Tongue (tissue), 3 donors: ENCODE measurements at places on chromosomes 2 and 18.

DNA sequence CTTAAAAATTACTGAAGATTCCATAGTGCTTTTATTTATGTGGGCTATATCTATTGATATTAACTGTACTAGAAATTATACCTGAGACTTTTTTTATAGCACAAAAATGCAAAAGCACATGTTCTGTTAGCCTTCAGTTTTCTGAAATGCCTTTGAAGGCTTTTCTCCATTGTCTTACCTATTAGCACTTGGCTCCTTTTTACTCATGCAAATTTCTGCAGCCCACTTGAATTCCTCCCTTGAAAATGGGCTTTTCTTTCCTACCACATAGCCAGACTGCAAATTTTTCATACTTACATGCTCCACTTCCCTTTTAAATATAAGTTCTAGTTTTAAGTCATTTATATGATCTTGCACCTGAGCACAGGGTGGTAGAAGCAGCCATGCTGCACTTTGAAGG is 453.0 kb upstream of the TRIB2 start:
- DNase-seq = no peak

DNA sequence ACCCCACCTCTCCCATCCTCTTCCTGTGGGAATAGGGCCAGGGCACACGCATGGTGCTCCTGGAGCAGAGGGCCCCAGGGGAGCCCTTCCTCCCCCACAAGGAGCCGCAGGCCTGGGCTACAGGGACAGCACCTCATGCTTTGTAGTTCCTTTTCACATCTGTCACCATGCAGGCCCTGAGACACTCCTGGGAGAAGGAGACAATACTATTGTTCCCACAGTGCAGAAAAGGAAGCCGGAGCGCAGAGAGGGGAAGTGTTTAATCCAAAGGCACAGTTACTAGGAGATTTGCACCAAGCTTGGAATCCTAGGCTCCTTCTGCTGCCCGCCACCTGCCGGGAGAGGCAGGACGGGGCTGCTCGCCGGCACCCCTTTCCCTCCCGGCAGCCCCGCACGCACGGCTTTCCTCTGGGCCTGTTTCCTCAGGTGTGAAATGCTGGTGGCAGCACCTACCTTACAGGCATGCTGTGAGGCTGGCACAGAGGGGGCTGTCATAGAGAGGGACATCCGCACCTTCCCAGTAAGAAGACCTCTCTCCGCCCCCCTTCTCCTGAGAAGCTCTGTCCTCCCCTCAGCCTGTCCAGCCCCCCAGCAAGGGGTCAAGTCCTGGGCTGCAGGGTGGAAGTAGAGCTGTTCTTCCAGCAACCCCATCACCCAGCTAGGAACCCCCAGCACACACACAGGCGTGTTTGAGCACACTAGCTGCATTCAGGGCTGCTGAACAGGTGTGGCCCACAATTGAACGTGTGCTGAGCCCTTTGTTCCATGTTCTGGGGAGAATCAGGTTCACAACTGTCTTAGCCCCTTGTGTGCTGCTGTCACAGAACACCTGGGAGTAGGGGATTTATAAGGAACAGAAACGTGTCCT is 62.6 kb downstream of the SMAD7 start:
- DNase-seq = no peak

DNA sequence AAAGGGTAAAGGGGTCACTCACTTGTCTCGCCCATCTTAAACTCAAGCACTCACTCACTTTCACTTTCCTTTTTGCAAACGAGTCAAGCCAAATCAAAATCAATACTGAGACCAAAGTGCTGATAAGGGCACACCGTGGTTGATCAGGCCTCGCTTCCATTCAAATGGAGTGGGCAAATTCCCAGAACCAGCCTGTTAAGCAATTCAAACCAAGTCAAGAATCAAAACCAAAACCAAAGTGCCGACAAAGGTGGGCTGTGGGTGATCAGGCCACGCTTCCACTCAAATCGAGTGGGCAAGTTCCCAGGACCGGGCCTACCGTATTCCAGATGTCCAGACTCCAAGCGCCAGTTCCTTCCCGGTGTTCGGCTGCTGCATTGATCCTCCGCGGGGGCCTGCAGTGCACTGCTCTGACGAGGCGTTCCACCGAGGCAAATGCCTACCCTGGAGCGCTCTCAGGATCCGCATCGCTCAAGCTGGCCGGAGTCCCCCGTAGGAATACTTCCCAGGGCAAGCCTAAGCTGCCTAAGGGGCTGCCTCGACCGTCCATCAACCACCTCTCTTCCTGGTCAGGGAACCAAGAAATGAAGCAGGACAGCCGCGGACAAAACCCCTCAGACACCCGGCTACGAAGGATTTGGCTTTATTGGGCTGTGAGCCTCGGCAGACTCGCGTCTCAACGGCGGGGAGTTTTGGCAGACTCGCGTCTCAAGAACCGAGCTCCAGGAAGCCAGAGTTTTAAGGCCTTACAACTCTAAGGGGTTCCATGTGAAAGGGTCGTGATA is 89.9 kb upstream of the SLC1A4 start:
- no peak for DNase-seq

DNA sequence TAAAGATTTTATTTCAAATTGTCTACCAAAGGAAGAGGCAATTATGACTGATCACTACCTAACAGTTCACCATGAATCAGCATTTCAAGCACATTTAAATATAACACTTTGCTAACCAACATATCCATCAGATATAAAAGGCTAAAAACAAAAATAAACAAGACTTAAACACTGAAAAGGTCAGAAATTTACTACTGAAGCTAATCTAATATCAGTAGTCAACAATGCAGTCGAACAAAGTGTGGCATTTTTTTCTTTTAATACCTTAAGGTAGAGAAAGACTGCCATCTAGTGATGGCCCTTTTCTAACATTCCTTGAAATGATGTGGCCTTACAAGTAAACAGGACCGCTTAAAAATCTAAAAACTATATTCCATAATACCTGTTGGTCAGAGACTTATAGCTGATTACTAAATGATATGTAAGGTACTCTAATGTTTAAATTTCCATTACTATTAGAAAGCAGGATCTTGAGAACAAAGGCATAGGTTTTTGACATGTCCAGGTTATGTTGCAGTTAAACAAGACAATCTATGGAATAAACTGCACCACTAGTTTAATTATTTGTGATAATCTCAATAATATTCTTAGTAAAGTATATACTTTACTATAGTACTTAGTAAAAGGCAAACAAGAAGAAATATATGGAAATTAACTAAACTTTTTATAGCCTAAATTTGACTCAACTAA is 80.0 kb downstream of the EXOC6B start:
- peak; percentile 80 for DNase-seq

DNA sequence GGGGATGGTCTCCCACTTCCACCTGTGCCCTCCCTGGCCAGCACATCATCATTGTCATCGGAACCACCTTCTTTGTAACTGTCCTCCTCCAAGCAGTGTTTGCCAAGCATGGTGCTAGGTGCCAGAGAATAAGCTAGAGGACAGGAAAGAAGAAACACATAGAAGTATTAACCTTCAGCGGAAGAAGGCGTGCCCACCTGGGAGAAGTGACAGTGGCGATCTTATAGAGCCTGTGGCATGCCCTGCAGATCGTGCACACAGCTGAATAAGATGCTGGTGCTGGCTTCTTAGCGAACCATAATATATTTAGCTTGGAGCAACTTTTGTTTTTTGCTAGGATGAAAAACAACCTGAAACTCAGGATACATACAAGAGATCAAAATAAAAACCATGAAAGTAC is 148.0 kb downstream of the FAM210A start:
- no peak for DNase-seq

GRCh38 chr2:37705191-37705590 is 33.7 kb upstream of the CDC42EP3 start:
- DNase-seq = no peak

DNA sequence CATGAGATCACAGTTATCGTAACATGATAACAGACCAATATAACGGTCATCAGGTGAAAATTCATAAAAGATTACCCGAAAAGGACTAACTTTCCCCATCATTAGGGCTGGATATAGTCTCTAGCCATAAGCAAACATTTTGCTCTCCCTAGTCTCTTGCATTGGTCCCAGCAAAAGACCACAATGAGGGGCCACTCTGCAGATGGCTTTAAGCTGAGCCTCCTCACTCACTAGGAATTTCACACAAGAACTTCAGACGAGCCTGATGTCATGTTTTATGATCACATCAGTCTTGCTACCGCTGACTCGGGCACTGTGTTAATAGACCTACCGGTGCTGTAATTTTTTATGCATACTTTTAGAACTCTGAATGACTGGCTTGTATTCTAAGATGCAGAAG is 35.2 kb downstream of the STK17B start:
- no peak for DNase-seq

DNA sequence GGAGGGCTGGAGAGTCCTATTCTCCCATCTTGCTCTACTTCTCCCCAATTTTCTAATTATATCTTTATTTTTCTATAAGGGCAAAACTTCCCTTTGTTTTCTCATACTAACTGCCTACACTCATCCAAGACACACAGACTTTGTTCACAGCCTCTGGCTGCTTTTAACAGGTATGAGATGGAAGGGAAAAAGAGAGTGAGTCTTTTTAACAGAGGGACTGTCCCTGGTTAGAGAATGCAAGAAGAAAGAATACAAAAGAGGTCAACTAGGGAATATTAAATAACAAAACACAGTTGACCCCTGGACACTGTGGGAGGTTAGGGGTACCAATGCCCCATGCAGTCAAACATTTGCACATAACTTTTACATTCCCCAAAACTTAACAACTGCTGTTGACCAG is 41.8 kb downstream of the SP100 start:
- no peak for DNase-seq

- no peak for DNase-seq
Measured at GRCh38 chr2:72291059-72291458, 143.4 kb upstream of the CYP26B1 start.

GRCh38 chr2:2588777-2589176 is 257.7 kb upstream of the MYT1L start:
- no peak for DNase-seq

- DNase-seq = no peak
Measured at GRCh38 chr2:12303181-12304030, 413.3 kb upstream of the TRIB2 start.

DNA sequence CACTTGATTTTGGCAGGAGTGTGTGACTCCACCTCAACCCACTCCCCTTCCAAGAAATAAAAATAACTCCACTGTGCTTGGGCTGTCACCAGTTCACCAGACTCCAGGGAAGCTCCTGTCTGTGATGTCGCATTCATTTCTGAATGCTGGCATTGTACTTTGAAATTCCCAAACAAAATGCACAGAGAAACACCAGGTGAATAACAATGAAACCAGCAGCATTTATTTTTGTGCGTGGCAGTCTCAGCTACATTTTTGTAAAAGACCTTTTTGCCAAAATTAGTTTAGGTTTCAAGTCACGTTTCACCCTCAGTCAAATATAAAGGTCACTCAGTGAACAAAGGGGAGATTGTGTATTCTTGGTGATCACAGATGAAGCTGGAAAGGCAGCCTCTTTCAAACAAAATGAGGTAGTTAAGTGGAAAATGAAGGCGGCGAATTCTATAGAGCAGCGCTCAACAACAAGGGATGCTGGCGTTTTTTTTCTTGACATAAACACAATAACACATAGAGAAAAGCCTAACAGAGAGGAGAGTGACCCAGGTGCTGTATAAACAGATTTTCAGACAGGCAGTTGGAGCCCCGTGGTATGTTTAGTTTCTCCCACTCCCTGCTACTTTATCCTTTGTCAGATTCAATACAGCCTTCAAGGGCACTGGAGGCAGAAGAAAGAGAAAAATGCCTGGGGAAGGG is 210.3 kb upstream of the GCFC2 start:
- peak; percentile 5 for DNase-seq

DNA sequence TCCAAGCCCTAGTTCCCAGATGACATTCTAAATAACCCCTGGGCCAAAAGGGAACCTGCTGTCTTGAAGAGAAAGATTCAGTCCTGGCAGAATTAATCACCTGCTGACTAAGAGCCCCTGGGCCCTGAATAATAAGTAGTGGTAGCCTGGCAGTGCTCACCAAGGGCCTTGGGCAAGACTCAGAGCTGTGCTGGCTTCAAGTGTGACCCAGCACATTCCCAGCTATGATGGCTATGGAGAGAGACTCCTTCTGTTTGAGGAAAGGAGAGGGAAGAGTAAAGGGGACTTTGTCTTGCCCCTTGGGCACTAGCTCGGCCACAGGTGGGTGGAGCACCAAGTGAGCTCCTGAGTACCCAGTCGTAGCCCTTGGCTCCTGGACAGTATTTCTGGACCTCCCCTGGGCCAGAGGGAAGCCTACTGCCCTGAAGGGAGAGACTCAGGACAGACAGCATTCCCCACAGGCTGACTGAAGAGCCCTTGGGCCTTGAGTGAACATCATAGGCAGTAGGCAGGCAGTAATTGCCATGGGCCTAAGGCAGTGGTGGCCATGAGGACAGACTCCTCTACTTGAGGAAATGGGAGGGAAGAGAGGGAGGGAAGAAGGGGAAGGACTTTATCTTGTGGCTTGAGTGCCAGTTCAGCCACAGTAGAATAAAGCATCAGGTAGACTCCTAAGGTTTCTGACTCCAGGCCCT is 40.0 kb upstream of the INPP4A start:
- DNase-seq = no peak
